ENCODE measurements at places on chromosomes 16 and 17. TPM values are rescaled to one million over a fixed set of nuclear protein-coding genes. Genes with fewer than 3 reads are reported as not detected.
A peak's percentile ranks its signal among the peaks of the same experiment; 100 is the strongest.

Gene CYTH1
- total RNA-seq: 131 TPM

DNA sequence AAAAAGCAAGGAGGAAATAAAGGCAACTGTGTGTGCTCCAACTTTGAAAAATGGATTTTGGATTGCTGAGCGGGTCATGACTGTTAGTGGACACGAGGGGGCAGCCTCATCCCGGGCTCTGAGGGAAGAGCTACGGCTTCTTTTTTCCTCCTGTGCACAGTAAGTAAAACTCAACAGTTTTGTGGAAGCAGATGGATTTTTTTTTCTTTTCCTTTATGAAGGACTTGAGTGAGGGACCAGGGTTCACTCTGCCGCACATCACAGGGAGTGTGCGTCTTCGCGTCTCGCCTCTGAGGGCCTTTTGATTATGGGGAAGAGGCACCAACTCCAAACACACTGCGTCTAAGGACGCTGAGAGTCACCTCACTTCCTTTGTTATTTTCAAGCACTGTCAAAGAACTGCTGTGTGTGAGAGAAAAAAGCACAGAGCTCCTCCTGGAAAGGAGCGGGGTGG, 80.3 kb upstream of the GOT2 start:
- peak; percentile 74 for DNase-seq

DNA sequence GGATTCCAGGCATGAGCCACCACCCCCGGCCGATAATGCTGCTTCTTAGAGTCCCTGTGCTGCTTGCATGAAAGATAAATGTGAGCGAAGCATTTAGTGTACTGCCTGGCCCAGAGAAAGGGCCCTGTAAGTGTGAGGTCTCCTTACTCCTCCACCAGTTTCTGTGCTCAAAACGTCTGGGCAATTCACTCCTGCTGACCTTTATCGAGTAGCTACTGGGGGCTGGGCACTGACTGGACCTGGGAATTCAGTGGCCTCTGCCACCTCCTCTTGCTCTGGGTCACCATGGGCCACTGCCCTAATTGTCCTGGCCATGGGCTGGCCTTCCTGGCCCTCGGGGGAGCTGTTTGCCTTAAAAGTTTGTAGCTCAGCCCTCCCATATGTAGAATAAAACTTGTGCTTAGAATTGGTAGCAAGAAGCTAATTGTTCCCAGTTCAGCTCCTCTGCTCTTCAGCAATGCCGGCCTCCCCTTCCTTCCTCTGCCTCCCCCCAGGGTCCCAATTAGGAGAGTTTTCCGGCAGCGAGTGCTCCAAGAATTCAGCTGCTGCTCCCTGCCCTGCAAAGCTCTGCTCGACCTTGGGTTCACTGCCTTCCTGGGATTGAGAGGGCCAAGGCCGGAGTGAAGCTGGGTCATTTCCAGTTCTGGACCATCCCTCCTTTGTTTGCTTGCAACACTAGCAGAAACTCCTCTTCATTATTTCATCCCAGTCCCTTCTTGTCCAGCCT, 98.9 kb upstream of the CDC42EP4 start:
- DNase-seq: no peak

DNA sequence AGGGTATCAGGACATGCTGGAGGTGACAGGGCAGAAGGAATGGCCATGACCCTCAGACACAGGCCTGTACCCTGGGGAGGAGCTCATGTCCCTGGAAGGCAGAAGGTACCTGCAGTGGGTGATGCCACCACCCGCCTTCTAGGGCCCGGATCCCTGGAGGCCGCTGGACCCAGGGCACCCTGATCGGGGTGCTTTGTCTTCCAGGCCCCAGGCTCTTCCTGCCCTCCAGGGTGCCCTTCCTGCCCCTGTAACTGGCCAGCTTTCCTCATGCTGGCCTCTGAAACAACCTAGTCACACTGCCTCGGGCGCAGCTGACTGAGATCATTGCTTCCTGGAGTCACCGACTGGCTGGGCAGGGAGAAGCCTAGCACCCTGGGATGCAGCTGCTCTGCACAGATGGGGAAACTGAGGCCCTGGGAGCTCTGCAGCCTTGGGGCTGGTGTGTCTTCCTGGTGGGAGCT, 5.8 kb downstream of the ADCY7 start:
- no peak for DNase-seq

Data from activated CD4-positive, alpha-beta T cell treated with anti-CD3 and anti-CD28 coated beads, Interleukin-2, amount 10 ng/mL, durations not matched to agents 24 days and 14 days (primary cell).